ENCODE measurements at places on chromosomes 6 and 20.

GRCh38 chr6:161906571-161906970 is 632.7 kb upstream of the AGPAT4 start:
- peak; percentile 70 for DNase-seq

DNA sequence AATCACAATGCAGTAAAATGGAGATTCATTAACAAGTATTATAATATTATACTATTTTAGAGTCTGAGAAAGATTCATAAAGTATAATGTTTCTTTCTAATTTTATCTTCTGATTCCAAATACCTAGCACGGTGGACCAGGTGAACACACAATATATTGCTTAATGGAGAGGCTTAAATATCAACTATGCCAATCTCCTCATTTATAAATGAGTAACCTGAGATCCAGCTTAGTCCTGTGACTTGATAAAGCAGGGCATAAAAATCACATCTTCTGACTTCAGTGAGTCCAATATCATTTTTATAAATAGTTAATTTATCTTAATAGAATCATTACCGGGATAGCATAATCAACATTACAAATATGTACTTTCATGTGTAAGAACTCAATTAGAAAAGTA is 144.4 kb upstream of the GJE1 start:
- no peak for DNase-seq

GRCh38 chr20:44990425-44990824 is 24.1 kb downstream of the STK4 start:
- peak; percentile 58 for DNase-seq

GRCh38 chr6:85537055-85537494 is 56.6 kb downstream of the SNX14 start:
- peak; percentile 30 for DNase-seq

GRCh38 chr6:70045413-70045812 is 179.1 kb downstream of the COL19A1 start:
- DNase-seq, result no peak

GRCh38 chr6:56450376-56450775 is 192.3 kb downstream of the DST start:
- DNase-seq, result no peak

- no peak for DNase-seq
Observed at GRCh38 chr6:36793913-36794712, 45.1 kb downstream of the CPNE5 start.

DNA sequence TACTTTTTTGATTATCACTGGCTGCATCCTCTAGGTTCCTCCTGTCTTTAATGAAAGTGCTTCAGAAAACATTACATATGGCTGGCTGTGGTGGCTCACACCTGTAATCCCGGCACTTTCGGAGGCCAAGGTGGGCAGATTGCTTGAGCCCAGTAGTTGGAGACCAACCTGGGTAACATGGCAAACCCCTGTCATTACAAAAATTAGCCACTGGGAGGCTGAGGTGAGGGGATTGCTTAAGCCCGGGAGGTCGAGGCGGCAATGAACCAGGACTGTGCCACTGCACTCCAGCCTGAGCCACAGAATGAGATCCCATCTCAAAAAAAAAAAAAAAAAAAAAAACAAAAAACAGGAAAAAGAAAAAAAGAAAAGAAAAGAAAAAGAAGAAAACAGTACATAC is 35.3 kb downstream of the BEND3 start:
- no peak for DNase-seq

DNA sequence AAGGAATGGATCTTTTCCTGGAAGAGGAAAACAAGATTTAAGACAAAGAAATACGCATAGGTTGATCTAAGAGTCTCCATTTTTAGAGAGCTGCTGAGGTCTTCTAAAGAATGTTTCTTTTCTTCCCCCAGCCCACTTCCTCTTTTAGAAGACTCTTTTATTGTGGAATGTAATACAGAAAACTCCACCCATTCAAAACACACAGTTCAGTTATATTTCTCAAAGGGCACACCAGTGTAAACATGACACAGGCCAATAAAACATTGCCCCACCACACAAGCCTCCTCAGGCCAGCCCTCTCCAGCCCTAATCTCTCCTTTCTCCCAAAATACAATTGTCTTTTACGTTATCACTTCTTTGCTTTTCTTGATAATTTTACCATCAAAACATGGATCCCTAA is 42.8 kb downstream of the SLC35B3 start:
- DNase-seq, result no peak

- DNase-seq, result no peak
Observed at GRCh38 chr20:24823989-24824693, 124.9 kb upstream of the CST7 start.

- no peak for DNase-seq
Observed at GRCh38 chr6:20577173-20577688, 43.0 kb downstream of the CDKAL1 start.

DNA sequence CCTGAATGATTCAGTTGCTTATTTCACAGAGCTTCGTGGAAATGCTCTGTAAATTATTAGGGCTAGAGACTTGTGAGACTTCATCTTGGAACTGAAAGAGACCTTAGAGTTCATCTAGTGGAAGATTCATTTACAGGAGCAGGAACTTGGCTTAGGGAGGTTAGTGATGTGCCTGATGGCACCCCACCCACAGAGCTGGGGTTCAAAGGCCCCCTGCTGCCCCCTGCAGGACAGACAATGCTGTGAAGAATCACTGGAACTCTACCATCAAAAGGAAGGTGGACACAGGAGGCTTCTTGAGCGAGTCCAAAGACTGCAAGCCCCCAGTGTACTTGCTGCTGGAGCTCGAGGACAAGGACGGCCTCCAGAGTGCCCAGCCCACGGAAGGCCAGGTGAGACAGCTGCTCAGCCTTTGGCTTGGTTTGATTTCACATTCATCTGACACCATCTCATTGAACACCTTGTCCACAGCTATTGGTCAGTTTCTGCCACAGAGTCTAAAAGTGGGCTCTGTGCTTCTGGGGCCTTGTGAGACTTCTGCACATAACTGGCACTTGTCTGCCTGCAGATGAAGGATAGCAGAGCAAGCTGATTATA is 25.1 kb downstream of the MYBL2 start:
- DNase-seq, result peak; percentile 71

DNA sequence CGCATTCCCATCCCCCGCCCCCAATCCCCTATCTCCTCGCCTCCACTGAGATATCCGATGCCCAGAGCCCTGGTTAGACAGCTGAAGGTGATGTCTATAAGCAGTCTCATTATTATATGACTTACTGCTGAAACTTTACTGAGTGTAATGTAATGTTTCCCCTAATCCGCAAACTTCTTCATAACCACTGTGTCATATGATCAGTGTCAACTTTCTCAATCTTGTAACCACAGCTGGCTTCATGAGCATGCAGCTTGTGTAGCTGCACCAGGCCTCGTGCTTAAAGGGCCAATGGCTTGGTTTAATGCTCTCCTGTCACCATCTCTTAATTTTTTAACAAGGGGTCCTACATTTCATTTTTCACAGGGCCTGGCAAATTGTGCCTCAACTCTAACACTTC is 8.1 kb downstream of the ASIP start:
- peak; percentile 93 for DNase-seq

DNA sequence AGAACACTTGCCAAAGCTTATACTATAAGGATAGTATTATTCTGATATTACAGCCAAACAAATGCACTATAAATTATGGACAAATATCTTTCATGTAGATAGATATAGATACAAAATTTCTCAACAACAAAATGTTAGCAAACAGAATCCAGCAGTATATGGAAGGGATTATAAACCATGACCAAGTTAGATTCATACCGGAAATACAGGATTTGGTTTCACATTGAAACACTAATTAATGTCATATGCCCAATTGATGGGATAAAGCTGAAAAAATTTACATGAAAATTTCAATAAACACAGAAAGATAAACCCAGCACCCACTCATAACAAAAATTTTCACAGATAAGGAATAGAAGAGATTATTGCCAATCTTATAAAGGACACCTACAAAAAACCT is 770.3 kb upstream of the SLC35B3 start:
- no peak for DNase-seq

DNA sequence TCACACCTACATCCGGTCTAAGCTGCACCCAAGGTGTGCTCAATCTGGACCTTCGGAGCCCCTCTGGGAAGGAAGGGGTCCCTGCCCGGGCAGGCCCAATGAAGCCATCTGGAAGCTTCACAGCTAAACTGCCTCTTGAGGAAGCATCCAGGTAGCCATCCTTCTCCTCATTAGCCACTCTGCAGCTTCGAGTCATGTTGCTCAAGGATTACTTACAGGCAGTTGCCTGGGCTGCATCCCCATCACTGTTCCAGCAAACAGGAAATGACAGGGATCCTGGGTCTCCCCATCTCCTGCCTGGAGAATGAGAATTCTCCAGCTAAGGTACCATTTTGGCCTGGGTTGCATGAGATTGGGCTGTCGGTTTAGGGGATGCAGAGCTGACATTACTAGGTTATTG is 91.7 kb downstream of the ERMARD start:
- DNase-seq, result no peak

GRCh38 chr6:53104916-53105315 is 39.7 kb downstream of the FBXO9 start:
- no peak for DNase-seq

DNA sequence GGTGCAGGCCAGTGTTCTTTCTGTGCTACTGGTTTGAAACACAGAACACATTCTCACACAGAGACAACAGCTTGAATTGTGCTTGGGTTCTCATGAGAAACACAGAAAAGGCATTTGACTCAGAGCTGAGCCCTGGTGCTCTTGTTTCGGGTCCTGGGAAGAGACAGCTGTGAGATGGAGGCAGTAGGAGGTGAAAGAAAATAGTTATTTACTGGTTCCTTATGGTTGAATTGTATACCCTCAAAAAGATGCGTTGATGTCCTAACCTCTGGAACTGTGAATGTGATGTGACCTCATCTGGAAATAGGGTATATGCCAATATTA is 87.1 kb upstream of the RPS6KA2 start:
- no peak for DNase-seq

DNA sequence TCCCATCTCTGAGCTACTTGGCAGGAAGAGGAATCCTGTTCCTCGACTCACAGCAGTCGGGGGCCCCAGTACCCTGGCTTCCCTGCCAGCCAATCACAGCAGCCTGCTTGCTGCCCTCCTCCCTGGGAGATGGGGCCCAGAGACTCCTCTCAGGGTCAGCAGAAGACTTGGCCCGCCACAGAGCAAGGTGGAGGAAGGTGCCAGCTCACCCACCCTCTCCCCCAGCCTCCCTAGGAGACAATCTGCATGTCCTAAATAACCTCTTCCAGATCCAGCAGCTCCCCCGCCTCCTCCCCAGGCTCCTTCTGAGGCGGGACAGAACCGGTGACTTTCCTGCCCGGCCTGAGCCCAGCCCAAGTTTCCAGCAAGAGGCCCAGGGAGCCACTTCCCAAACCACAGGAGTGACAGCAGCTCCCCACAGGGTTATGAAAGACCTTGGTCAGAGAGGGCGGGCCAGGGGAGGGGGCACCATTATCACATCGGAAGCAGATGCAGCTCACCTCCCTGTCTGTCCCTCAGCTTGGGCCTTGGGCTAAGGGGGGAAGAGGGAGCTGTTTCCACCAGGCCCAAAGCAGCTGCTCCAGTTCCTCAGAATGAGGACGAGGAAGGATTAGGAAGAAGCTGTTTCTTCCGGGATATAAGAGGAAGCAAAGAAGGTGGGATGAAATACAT is 2.3 kb downstream of the CCND3 start:
- peak; percentile 69 for DNase-seq

DNA sequence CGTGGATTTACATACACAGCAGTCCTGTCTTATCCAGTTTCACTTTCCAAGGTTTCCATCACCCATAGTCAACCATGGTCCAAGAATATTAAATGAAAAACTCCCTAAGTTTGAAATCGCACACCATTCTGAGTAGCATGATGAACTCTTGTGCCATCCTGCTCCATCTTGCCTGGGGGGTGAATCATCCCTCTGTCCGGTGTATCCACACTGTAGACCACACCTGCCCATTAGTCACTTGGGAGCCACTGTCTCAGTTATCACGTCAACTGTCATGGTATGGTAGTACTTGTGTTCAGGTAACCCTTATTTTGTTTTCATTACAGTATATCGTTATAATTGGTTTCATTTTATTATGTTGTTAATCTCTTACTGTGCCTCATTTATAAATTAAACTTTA is 38.5 kb downstream of the PTGIS start:
- DNase-seq, result no peak

DNA sequence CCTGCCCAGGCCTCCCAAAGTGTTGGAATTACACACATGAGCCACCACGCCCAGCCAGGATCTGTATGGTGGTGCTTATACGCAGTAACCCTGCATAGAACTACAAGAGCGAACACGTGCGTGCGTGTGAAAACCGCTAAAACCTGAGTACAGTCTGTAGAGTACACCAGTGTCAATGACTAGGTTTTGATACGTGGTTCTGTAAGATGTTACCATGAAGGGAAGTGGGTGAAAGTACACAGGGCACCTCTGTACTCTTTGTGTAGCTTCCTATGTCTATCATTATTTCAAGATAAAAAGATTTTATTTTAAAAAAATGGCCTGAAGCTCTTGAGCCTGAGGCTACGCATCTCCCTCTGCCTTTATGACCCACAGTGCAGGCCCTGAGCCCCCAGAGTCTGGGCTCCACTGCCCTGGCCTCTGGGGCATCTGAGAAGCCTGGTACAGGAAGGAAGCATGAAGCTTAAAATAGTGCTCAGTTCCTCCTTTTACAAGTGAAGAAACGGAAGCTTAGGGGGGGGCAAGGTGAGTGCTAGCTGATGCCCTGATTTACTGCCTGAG is 21.6 kb downstream of the LY86 start:
- DNase-seq, result peak; percentile 26

GRCh38 chr20:35111141-35111888 is 18.7 kb upstream of the TRPC4AP start:
- peak; percentile 63 for DNase-seq

DNA sequence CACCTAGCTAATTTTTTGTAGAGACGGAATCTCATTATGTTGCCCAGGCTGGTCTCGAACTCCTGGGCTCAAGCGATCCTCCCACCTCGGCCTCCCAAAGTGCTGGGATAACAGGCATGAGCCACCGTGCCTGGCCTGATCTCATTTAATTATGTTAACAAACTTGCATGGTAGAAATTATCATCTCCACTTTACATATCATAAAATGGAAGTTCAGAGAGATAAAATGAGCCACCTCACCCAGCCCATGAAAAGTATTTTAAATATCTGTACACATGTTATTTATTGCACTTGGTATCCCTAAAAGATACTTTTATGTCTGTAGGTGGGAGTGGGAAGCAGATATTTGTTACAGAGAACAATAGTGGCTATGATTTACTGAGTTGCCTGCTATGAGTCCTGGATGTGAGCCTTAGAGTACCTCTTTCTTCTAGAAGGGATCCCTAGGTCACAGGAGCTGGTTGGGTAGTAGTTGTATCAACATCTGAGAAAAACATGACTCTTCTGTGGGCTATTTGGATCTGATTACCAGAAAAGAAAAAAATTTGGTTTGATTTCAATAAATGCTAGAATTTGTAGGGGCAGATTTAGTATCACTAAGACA is 52.4 kb upstream of the EIF2S2 start:
- no peak for DNase-seq

GRCh38 chr20:51211191-51211590 is 188.3 kb upstream of the KCNG1 start:
- DNase-seq, result no peak

- no peak for DNase-seq
Observed at GRCh38 chr20:36645353-36645752, 643 bp downstream of the SLA2 start.

- DNase-seq, result no peak
Observed at GRCh38 chr6:63985223-63985622, 349.6 kb downstream of the PHF3 start.

- no peak for DNase-seq
Observed at GRCh38 chr6:121847806-121848522, 412.5 kb downstream of the GJA1 start.

GRCh38 chr20:62064770-62065673 is 659 bp downstream of the TAF4 start:
- peak; percentile 7 for DNase-seq

- no peak for DNase-seq
Observed at GRCh38 chr6:99579781-99580180, 11.3 kb upstream of the CCNC start.

All from inflammatory macrophage (primary cell).